HT-29 (cell line): ENCODE measurements at places on chromosomes 7 and 10.

- peak; percentile 66 for DNase-seq
These were observed 1.5 kb downstream of the ITGB8 start for GRCh38 chr7:20331910-20332813.

DNA sequence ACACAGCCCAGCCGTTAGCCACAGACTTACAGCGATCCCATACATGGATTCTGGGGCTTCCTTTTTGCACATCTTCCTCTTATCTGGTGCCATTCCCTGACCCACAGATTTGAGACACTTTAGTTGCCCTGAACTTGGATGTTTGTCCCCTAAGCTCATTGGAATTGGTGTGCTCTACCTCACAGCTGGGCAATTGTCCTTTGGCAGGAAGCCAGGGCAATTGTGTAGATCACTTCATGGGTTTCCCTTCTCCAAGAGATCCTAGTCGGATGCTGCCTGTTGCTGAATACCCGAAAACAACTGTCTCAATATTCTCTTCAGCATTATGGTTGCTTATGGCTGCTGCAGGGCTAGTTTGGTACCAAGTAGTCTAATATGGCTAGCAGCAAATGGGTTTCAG, 470.7 kb upstream of the MKI67 start:
- no peak for DNase-seq

- DNase-seq: peak; percentile 75
These were observed 134.3 kb downstream of the TAX1BP1 start for GRCh38 chr7:27873981-27874957.

- no peak for DNase-seq
These were observed 130.0 kb downstream of the CHRM2 start for GRCh38 chr7:136998495-136998894.

DNA sequence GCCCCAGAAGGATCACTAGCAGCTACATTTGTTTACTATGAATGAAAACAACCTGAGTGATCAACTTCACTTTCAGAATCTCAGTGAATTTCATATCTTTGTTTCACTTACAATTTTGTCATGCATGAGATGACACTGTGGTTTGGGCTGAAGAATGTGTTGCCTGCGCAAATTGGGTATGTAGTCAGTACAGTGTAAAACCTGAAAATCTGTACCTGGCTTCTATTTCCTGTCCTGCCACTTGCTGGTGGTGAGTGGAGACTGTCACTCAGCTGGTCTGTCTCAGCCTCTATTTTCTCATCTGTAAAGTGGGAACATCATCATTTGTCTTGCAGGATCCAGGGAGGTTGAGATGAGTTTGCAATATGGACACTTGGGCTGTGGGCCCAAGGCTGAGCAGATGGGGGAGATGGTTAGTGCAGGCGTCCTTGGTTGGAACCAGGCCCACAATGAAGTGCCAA, 118.0 kb downstream of the WDFY4 start:
- no peak for DNase-seq

- no peak for DNase-seq
These were observed 161.4 kb downstream of the CCDC3 start for GRCh38 chr10:12839941-12840611.

GRCh38 chr10:43102063-43102828, 25.4 kb downstream of the RET start:
- no peak for DNase-seq

DNA sequence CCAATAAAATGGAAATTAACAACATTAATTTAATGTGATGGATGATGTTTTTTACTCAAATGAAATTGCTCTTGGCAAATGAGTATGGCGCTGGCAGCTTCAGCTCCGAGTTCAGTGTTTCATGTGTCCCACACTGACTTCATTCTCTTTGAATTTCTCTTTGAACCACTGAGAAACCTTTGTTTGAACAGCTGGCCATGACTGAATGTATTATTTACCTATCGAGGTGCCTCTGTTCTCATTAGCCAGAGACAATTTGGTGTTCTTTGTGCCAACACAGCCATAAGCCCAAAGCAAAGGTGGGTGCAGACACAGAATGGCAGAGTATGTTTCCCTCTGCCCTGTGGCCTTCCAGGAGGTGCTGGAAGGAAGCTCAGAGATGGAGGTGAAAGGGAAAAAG, 42.1 kb downstream of the TMEM178B start:
- no peak for DNase-seq

DNA sequence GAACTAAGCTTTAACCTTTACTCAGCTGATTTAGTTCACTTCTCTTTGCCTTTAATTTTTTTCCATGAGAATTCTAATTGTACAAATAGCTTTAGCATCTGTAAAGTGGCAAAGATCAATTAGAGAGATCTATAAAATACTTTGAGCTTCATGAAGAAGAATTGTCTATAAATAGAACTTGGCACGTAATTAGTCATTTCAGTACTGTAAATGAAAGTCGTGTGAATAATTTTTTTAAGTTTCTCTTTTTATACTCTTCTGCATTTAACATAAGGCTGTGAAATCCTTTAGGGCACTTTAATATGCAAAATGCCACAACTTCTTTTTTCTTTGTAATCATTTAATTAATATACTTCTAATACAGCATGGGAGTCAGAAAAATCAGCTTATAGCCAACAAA, 177.8 kb downstream of the CSTF2T start:
- no peak for DNase-seq

- DNase-seq: no peak
These were observed 10.4 kb downstream of the TMEM184A start for GRCh38 chr7:1545417-1546246.

DNA sequence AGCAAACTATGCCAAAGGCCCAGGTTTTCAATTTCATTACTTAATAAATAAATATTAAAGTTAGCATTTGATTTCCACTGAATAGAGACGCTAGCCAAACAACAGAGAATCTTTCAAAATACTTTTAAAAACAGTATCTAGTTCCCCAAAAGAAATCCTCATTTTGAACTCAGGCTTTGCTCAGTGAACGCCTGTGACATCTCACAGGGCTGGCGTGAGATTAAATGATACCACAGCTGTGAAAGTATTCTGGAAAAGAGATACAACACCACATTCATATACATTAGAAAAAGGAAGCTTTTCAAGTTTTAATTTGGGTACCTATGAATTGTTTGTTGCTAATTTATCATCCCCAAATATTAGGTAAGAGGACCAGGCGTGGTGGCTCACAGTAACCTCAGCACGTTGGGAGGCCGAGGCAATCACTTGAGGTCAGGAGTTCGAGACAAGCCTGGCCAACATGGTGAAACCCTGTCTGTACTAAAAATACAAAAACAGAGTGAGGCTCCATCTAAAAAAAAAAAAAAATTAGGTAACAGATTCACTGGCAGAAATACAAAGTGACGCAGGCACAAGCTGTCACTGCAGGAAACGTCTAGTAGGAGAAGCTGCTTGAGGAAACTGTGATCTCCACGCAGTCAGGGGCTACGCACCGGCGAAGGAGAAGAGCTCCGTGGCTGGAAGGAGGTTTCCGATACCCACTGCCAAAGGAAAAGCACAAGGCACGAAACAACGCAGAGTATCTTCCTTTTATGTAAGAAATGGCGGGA, 50.0 kb downstream of the AMZ1 start:
- no peak for DNase-seq

GRCh38 chr7:4549681-4550080, 132.4 kb upstream of the FOXK1 start:
- no peak for DNase-seq

GRCh38 chr7:140611641-140612040, 29.0 kb downstream of the DENND2A start:
- DNase-seq: no peak

DNA sequence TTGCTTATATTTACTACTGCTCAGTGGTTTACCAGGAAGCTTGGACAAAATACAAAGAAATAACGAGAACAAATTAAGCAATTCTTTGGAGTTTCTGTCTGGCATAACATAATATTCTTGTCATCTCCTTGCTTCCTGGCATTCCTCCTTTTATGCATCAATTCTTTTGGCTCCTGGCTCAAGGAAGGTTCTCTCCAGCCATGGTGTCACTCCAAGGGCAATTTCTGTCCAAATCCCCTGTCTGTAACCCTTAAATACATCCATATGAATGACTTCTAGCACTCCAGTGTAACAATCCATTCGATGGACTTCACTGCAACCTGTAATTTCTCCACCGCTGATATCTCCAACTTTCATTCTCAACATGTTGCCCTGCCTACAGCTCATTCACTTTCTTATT, 617.7 kb upstream of the ANKRD30A start:
- DNase-seq: no peak

DNA sequence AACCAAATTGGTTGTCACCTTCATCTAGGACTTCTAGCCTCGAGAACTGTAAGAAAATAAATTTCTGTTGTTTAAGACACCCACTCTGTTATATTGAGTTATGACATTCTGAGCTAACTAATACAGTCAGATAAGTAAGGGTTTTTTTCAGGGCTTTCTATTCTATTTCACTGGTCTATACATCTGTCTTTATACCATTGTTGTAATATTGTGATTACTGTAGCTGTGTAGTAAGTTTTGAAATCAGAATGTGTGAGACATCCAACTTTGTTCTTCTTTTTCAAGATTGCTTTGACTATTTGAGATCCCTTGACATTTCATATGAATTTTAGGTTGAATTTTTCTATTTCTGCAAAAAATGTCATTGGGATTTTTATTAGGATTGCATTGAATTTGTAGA, 7.5 kb downstream of the IFIT1 start:
- no peak for DNase-seq

DNA sequence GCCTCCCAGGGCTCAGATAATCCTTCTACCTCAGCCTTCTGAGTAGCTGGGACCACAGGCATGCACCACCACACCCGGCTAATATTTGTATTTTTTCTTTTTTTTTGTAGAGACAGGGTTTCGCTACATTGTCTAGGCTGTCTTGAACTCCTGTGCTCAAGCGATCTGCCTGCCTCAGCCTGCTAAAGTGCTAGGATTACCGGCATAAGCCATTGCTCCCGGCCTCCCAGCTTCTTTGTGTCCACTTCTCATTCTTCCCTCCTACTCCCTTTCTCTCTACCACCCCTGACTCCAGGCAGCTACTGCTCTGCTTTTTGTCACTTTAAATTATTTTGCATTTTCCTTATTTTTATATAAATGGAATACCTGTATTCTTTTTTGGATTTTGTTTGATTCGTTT, 83.4 kb downstream of the PALS2 start:
- DNase-seq: no peak

- no peak for DNase-seq
These were observed 208.5 kb downstream of the TRIL start for GRCh38 chr7:28749638-28750037.

DNA sequence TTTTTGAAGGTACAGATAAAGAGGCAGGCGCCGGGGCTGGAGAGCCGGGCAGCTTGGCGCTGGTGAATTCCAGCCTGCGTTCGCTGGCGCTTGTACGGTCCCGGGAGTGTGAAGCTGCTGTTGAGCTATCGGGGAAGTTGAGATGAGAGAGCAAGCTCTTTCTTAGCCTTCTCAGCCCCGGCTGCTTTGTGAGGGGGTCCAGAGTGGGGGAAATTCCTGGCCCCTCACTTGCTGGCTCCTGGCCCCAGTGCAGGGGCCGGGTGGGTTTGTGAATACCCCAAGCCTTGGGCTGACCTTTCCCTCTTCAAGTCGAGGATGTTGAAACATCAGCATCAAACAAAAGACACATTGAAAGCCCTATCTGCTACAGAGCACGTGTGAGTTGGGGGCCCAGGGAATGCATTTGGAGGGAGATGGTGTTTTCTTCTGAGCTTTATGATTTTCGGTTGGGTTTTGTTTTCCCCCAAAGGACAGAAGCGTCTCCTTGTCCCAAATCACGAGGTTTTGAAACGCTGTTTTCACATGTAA, 2.7 kb downstream of the ZMIZ1 start:
- DNase-seq: no peak

GRCh38 chr7:51141451-51142003, 175.1 kb downstream of the COBL start:
- DNase-seq: peak; percentile 52

GRCh38 chr7:633381-634018, 93.0 kb upstream of the DNAAF5 start:
- no peak for DNase-seq

GRCh38 chr7:133345690-133346421, 93.0 kb downstream of the EXOC4 start:
- no peak for DNase-seq

GRCh38 chr10:88835910-88836221, 15.8 kb downstream of the ANKRD22 start:
- no peak for DNase-seq

GRCh38 chr10:119536508-119537025, 6.0 kb downstream of the RGS10 start:
- no peak for DNase-seq

DNA sequence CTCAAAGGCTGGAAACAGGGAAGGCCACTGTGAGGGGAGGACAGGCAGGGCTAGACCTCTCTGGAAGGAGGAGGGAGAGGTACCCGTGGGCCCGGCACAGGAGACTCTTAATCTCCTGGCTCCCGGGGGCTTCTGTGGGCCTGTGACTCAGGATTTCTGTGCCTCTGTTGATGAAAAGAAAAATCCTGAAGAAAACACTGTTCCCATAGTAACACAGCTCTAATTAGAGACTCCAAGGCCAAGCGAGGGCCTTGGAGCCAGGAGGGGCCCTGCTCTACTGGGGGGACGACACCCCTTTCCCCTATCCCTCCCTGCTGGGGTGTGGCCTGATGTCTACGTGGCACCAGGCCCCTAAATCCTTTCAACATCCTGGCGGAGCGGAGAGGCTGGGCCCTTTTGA, 174.1 kb upstream of the TNRC18 start:
- DNase-seq: no peak

- no peak for DNase-seq
These were observed 562.6 kb upstream of the GALNT17 start for GRCh38 chr7:70569335-70569819.

GRCh38 chr7:34558022-34558421, 100.0 kb upstream of the NPSR1 start:
- no peak for DNase-seq

DNA sequence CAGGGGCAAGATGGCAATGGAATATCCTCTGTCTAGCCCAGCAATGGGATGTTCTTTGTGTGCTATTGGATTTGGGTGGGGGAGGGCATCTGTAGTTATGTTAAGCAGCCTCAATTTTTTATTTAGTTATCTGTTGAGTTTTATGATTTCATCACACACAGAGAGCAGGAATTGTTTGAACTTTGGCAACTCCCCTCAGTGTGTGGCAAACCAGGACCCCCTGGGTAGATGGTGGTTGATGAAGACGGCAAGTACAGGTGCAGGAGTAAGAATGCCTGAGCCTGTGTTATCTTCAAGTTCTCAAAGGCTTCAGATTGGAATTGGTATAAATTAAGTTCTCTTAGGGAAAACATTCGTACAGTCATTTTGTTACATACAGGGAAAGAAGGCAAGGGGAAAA, 142.4 kb upstream of the SAMD8 start:
- no peak for DNase-seq

GRCh38 chr7:11648980-11649379, 183.0 kb downstream of the THSD7A start:
- no peak for DNase-seq

- no peak for DNase-seq
These were observed 196.8 kb upstream of the PDE1C start for GRCh38 chr7:32266932-32267475.

DNA sequence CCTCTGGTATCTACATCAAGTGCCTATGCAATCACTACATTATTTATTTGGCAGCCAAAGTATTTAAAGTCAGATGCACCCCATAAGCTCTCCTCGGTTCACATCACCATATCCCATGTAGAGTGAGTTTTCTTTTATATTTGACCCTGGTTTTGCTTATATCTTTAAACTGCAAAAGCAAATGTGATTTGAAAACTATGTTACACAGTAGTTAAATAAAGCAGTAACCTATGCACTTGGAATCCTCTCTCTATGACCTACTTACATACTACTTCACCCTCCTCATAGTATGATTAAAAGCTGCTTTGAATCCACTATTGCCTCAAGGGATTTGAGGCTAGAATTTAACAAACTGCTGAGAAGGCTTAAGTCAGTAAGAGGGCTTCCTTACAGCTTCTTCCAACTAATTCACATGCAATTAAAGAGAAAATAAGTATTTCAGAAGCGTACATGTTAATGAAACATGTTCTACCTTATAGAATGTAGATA, 2.2 kb upstream of the CELF2 start:
- DNase-seq: no peak
